Mucosa of gallbladder (tissue), 1 donor: ENCODE measurements at places on chromosomes 5 and 9.
A peak's percentile ranks its signal among the peaks of the same experiment; 100 is the strongest.

DNA sequence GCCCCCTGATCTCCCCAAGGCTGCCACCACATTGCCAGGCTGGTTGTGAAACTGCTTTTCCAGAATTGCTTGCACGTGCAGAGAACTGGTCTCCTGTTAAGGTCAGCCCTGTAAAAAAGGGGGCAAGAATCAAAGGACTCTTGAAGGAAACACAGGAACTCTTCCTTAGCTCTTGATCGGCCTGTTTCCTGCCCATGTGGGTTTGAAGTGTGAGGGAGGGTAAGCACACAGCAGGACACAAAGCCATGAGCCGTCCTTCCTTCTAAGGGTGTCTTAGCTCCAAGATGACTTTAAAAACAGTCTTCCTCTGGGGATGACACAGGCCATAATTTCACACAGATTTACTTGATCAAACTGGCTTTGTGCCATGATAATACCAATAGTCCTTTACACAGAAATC, 36.1 kb downstream of the TEK start:
- DNase-seq, result no peak

DNA sequence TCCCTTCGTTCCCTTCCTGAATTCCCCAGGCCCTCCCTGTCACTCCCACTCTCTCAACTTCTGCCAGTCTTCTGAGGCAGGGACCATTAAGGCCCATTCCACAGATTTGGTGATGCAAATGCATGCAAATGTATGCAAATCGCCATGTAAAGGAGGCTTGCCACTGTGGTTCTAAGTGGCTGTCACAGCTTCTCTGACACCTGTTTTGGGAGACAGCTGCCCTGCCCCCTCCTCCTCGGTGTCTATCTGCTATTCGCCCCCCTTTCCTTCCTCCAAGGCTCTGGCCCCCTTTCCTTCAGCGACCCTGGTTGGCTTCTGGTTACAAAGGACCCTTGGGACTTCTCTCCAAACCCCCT, 10.5 kb upstream of the ARAP3 start:
- DNase-seq, result no peak

- DNase-seq, result no peak
Measured at GRCh38 chr5:153629027-153629895, 138.8 kb downstream of the GRIA1 start.

DNA sequence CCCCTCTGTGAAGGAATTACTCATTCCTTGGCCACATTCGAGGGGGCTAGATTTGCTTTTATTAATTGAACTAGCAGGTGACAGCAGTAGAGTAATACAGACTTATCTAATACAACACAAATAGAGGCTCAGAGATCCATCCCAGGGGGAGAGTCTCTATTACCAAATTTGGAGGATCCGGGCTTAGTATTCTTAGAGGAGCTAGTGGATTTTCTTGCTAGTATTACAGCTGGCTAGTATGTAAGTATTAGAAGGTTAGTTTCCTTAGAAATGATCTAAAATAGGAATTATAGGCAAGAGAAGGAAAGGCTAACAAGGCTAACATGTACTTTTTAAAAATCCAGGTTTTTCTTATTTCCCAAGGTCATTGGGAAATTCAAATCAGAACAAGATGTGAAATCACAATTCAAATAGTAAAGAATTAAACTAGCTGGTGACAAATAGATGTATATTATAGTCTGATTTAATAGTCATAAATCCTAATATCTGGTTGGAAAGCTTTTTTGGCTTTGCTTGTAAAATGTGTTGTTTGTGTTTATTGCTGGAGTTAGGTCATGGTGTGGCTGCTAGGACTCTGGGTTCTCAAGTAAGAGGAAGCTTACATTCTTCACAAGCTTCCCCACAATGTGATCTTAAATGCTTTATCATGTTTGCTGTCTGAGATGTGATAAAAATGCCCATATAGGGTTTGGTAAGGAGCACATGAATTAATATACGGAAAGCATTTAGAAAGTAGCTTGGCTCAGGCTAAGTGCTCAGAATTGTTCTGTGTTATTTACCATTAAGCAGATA, 160.4 kb upstream of the MPDZ start:
- no peak for DNase-seq

- DNase-seq, result no peak
Measured at GRCh38 chr5:87116825-87117512, 150.7 kb upstream of the RASA1 start.

- DNase-seq, result peak; percentile 51
Measured at GRCh38 chr5:147509710-147510651, at the start of gene DPYSL3. DPYSL3 (minus strand) TSS chr5:147510068; CDS start chr5:147509858, 210 bp downstream.

DNA sequence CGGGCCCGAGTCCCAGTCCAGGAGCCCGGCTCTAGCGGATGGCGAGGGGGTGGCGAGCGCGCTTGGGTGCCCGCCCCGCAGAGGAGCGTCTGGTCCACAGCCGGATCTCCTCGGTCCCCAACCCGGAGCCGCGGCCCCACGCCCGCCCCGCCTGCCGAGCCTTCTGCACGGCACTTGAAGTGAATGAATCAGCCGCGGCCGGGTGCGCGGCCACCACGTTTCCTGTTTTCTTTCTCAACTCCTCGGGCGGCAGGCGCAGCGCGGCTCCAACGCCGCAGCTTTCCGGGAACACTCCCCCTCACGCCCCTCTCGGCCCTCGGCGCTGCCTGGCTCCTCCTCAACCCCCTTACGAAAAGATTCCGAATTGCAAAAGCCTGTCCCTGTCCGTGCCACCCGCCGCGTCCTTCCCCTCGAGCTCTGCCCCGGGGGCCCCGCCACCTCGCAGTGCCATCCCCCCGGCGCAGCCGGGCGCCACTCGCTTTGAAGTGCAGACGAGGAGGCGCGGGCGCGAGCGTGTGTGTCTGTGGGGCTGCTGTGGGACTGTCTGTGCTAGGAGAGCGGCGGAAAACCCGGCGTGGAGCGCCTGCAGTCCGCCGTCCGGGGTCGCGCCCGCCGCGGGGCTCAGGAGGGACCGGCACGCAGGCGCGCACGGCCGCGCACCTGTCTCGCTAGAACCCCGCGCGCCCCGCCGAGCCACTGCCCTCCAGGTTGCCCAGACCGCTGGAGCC, 456.6 kb downstream of the RAB3C start:
- DNase-seq, result peak; percentile 73

- DNase-seq, result no peak
Measured at GRCh38 chr5:4198461-4198860, 602.8 kb downstream of the IRX1 start.

GRCh38 chr5:1068204-1068894, 43.5 kb downstream of the SLC12A7 start:
- no peak for DNase-seq

GRCh38 chr5:143031781-143032580, 261.8 kb downstream of the ARHGAP26 start:
- no peak for DNase-seq

- no peak for DNase-seq
Measured at GRCh38 chr9:9855177-9856078, 757.4 kb downstream of the PTPRD start.

GRCh38 chr5:149782018-149782894, 52.1 kb downstream of the PPARGC1B start:
- DNase-seq, result no peak

- peak; percentile 35 for DNase-seq
Measured at GRCh38 chr5:74367241-74367733, 273.2 kb downstream of the ENC1 start.
